Osteocyte (in vitro differentiated cells): ENCODE measurements at places on chromosomes 3 and 15. TPM values are rescaled to one million over a fixed set of nuclear protein-coding genes. Genes with fewer than 3 reads are reported as not detected.

The CPN2 gene
- total RNA-seq = not detected in 2 replicates

The SMCO1 gene
- not detected in 2 replicates for total RNA-seq

The PLA2G4E gene
- not detected in 2 replicates for total RNA-seq

The SOX14 gene
- total RNA-seq = not detected in 2 replicates

The ALDH1A3 gene
- 0.30 and 0.57 TPM in 2 replicates for total RNA-seq

The PCLAF gene
- 7.9 and 12.1 TPM in 2 replicates for total RNA-seq

The B3GALNT1 gene
- total RNA-seq = 15.0 and 18.5 TPM in 2 replicates

The CHL1 gene
- not detected in 2 replicates for total RNA-seq

The RPN1 gene
- 207 and 228 TPM in 2 replicates for total RNA-seq

The LOXL1 gene
- total RNA-seq = 398 and 417 TPM in 2 replicates

The SLC38A3 gene
- 3.9 and 4.5 TPM in 2 replicates for total RNA-seq

The GOLGA8G gene
- not detected in 2 replicates for total RNA-seq

The SPTSSB gene
- total RNA-seq = not detected in 2 replicates

The CACNA2D2 gene
- total RNA-seq = 0.13 and 0.27 TPM in 2 replicates

The TTC21A gene
- 8.7 and 10.3 TPM in 2 replicates for total RNA-seq

The GPR176 gene
- total RNA-seq = 21.1 and 22.0 TPM in 2 replicates

The TMEM40 gene
- total RNA-seq = 2.0 and 2.4 TPM in 2 replicates

The CHDH gene
- 0.81 and 0.86 TPM in 2 replicates for total RNA-seq

The ZBTB20 gene
- total RNA-seq = 19.1 and 23.3 TPM in 2 replicates

The DZIP1L gene
- 21.9 and 23.4 TPM in 2 replicates for total RNA-seq

The SHC4 gene
- total RNA-seq = 4.2 and 4.6 TPM in 2 replicates

The ZNF35 gene
- total RNA-seq = 13.7 and 13.9 TPM in 2 replicates

The SCG5 gene
- total RNA-seq = 0.52 and 0.54 TPM in 2 replicates

The ZNF660 gene
- 6.7 and 11.2 TPM in 2 replicates for total RNA-seq

The TRAT1 gene
- not detected in 2 replicates for total RNA-seq

The NCEH1 gene
- total RNA-seq = 6.7 and 8.1 TPM in 2 replicates
